ENCODE measurements at places on chromosomes 5 and 9.

DNA sequence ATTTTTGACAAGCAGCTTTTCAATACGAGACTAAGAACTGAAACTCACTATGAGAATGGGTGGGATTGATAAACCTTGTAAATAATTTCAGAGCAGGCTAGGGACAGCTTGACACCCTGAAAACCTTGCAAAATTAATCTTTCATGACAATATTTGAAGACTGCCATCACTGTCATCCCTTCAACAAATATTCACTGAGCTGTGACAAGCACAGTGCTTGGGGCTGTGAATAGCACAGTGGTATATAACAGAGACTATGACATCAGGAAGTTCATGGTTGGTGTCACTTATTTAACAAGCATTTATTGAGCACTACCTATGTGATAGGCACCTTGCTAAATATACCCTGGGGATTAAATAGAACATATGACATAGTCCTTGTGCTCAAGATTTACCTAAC lies 741.0 kb upstream of the RIOK2 start:
- no peak for DNase-seq

- DNase-seq, result no peak
These were observed 92.2 kb downstream of the CDC42SE2 start for GRCh38 chr5:131355971-131356528.

DNA sequence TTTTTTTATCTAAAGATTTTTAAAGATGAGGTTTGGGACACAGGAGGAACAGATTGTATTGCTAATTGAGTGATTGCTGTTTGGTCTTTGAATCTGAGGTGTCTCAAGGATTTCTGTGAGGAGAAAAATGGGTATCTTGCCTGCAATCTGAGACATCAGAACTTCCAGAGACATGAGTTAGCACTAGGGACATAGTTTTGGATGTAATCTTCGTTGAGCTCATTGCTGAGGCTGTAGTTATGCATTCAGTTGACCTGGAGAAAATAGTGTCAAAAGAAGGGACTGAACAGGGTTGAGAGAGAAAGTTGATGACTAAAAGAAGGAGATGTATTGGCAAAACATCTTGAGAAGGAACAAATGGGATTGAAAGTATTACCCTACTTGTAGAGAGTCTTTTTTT lies 24.6 kb downstream of the C9orf85 start:
- DNase-seq, result no peak

GRCh38 chr5:151896031-151896691 lies 28.5 kb downstream of the GLRA1 start:
- no peak for DNase-seq

DNA sequence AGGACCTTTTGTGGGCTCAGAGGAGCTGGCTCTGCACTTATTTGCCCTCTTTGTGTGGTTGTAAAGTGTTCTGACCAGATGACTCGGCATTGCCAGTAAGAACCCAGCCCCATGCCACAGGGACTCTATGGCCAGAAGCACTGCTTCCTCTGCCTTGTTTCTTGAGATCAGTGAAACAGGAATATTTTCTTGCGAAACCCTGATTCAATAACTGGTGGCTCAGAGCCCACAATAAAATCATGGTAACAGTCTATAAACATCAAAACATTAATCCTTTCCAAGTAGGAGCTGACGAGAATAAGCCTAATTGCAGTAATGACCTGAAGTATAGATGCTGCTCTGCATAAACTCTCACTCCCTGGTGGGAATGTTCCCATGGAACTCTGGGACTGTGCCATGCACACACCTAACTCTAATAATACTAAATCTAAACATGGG lies 344.3 kb downstream of the ZNF608 start:
- no peak for DNase-seq

- peak; percentile 6 for DNase-seq
These were observed 57.0 kb upstream of the NEURL1B start for GRCh38 chr5:172583931-172584511.

DNA sequence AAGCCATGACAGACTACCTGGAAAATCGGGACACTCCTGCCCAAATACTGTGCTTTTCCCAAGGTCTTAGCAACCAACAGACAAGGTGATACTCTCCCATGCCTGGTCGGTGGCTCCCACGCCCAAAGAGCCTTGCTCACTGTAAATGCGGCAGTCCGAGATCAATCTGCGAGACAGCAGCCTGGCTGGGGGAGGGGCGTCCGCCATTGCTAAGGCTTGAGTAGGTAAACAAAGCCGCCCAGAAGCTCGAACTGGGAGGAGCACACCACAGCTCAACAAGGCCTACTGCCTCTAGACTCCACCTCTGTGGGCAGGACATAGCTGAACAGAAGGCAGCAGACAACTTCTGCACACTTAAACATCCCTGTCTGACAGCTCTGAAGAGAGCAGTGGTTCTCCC lies 272.1 kb upstream of the CCNG1 start:
- peak; percentile 19 for DNase-seq

- no peak for DNase-seq
These were observed 3.9 kb upstream of the C5orf58 start for GRCh38 chr5:170228762-170229435.

GRCh38 chr9:68843239-68843638 lies 138.2 kb downstream of the PIP5K1B start:
- DNase-seq, result no peak

DNA sequence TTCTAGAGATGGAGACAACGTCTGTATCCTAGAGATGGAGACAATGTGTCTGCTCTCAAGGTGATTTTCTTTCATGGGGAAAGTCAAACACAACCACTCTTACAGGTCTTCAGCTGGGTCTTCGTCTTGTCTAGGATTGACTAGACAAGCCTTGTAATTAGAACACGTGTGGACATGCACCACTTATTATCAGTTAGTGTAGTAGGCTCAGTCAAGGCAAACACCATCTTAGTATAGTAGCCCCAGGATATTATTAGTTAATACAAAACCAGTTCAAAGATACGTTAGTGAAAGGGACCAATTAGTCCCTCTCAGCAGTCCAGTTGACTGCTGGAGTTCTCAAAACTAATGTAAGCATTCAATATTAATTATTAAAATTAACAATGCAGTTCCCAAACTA lies 15.1 kb upstream of the CCL28 start:
- DNase-seq, result no peak

GRCh38 chr9:127053960-127054359 lies 68.5 kb downstream of the ANGPTL2 start:
- DNase-seq, result no peak

GRCh38 chr5:133785182-133785581 lies 172.8 kb upstream of the FSTL4 start:
- DNase-seq, result no peak

- no peak for DNase-seq
These were observed 117.7 kb downstream of the HOMER1 start for GRCh38 chr5:79396265-79396664.

- DNase-seq, result no peak
These were observed 31.6 kb downstream of the EXD3 start for GRCh38 chr9:137391411-137391754.

GRCh38 chr9:129323376-129323998 lies 145.4 kb upstream of the IER5L start:
- DNase-seq, result no peak

DNA sequence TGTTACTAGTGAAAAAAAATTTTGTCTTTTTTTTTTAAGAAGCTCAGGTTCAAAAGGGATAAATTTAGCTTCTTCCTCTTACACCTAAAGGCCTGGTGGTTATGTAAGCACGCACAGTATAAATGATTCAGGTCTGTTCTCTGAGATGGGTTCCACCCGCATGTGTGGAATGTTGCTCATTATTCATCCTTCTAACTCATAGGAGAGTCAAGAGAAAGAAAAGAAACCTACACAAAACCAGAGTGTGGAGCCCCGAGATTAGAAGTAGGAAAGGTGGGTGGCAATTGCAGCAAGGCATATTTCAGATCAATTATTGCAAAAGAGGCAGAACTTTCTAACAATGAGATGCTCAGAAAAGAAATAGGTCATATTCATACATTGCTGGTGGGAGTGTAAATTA lies 13.5 kb downstream of the PLAC8L1 start:
- no peak for DNase-seq

GRCh38 chr5:121725450-121725849 lies 126.2 kb upstream of the FTMT start:
- DNase-seq, result no peak

DNA sequence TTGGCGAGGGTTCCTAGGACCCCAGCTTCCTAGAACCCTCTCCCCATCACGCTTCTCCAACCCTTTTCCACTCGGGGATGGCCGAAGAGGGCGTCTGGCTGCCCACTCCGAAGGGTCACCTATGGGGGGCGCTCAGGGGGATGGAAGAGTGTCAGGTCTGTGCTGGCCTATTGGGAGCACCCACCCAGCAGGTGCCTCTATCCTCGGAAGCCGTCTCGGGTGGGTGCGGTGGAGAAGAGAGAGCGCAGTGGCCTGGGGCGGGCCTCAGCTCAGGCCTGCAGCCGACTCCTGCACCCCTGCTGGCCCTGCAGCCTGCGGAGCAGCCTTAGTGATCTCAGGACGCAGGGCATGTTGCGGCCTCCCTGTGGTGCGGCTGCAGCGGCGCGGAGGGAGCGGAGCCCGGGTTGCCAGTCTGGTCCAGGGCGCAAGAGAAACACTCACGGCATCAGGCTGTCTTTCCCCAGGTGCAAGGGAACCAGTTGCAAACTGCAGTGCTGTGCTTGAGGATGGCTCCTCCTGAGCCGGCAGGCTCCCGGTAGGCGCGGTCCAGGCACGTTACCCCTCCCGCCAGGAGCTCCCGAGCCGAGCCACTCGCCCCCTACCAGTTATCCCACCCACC lies 1.5 kb upstream of the IRX2 start:
- no peak for DNase-seq

DNA sequence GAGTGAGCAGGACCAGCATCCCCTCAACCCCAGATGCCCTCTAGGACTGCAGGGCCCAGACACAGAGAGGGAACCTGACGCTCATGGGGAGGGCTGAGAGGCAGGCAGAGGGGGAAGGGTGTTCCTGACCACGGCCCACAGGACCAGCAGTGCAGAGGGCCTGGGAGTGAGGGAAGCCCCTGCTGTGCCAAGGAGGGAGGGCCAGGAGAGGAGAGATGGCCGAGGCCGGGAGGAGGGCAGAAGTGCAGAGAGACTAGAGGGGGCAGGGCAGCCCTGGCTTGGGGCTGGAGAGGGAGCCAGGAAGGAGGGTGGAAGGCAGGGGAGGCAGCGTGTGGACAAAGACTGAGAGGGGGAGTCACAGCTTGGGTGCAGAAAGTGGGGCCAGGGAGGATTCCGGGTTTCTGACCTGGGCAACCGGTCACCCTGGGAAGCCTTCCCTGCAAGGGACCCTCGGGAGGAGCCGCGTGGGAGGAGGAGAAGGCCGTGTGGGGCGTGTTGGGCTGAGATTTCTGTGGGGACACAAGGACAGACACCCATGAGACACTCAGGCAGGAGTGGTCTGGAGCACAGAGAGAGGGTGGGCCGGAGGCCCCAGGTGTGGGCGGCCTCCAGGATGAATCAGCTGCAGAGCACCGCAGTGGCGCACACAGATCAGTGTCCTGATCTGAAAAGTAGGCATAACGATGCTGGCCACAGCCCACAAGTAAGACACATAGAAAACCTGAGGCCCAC lies 117.5 kb downstream of the ADAMTS2 start:
- DNase-seq, result no peak

DNA sequence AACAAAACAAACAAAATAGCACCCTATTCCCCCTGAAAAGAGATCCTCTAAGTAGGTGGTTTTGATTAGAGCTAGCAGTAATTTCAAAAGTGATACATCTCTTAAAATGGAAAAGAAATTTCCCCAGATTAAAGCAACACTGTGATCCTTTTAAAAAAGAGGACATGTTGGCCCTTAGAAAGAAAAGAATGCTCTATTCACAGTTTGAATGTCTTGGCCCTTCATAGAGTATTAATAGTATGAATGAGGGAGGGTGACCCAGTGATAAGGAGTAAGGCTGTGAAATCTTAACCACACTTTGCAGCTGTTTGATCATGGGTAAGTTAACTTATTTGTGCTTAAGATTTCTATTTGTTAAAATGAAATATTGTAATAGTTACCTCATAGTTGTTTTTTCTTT lies 467.7 kb upstream of the MEF2C start:
- no peak for DNase-seq

DNA sequence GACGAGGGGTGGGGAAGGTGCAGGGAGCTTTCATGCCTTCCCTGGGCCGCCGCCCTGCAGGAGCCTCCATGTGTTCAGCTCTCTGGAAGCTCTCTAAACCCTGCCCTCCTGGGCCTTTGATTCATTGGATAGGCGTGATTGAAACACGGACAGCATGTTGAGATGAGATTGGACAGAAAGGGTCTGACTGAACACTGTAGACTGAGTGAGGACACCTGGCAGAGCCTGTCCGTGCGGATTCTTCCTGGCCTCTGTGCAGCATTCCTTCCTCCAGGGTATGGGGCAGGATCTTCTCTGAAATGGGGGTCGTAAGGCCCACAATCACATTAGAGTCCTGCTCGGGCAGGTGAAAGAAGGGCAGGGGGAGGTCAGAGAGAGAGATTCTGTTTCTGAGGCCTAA lies 12.8 kb downstream of the RPL12 start:
- DNase-seq, result no peak

- peak; percentile 69 for DNase-seq
These were observed 80.1 kb downstream of the COL15A1 start for GRCh38 chr9:99023831-99024230.

- DNase-seq, result no peak
These were observed 391.7 kb downstream of the ACTL7B start for GRCh38 chr9:108463932-108464606.

- peak; percentile 94 for DNase-seq
These were observed 56.2 kb upstream of the ANKRD33B start for GRCh38 chr5:10507575-10508096.

GRCh38 chr5:138963763-138964371 lies 88.7 kb upstream of the LRRTM2 start:
- no peak for DNase-seq

GRCh38 chr5:173997331-173997730 lies 8.4 kb downstream of the C5orf47 start:
- no peak for DNase-seq

DNA sequence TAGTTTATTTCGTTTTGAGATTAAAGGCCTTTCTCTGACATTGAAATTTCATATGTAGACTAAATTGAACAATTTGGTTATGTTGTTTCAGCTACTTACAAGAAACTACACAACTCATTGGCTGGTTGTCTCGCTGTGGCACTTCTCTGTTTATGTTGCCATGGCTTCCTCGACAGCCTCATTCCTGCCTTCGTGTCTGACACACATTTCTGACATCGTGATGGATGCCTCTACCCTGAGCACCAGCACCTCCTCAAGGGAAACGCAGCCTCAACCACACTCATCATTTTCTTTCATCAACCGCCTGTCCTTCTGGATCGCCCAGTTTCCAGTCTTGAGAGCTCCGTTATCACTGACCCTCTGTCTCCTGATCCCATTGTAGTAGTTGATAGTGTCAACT lies 562.8 kb downstream of the PDE4D start:
- no peak for DNase-seq

GRCh38 chr5:129629575-129629974 lies 118.3 kb upstream of the MINAR2 start:
- DNase-seq, result peak; percentile 8

- DNase-seq, result peak; percentile 62
These were observed 15.5 kb downstream of the ADGRD2 start for GRCh38 chr9:124465736-124466135.

GRCh38 chr5:4661836-4662235 lies 478.3 kb upstream of the ADAMTS16 start:
- no peak for DNase-seq

GRCh38 chr5:143352691-143353090 lies 50.8 kb downstream of the NR3C1 start:
- no peak for DNase-seq

GRCh38 chr5:134275822-134276221 lies 49.9 kb upstream of the PPP2CA start:
- DNase-seq, result peak; percentile 93
